ENCODE measurements at places on chromosomes 1 and 21.

DNA sequence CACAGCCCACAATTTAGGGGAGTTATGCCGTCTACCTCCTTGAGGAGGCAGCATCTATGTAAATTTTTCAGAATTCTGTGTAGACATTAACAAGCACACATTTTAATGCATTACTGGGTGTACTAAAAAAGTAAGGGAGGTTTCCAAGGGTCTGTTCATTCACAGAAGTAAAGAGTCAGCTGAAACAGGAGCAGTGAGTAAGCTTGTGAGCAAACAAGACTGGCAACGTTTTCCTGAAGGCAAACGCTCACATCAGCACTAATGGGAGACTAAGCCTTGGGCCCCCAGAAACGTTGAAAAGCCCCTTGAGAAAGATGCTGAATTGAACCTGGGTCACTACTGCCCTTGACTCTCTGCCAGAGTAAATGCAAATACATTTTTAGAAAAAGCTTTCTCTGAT lies 25.7 kb downstream of the RPRD2 start:
- no peak for DNase-seq

GRCh38 chr1:229040630-229041358 lies 230.1 kb upstream of the RAB4A start:
- no peak for DNase-seq

GRCh38 chr1:176211396-176212165 lies 4.5 kb upstream of the COP1 start:
- no peak for DNase-seq

GRCh38 chr1:11888206-11888876 lies 29.6 kb upstream of the NPPB start:
- DNase-seq: no peak

DNA sequence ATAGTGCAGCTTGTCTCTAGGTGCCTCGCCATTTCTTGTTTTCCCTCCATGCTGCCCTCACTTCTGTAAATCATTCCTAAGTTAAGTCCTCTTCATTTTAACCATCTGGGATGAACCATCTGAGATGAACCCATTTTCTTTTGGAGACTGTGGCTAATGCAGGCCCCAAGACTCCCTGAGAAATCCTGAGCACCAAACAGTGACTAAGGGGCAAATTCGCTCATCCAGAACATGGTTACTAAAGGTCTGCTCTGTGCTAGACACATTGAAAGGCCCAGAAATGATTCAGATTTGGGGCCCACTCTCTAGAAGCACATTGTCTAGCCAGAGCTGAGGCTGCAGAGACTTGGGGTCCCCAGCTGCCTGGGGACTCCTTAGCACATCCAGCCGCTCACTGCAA lies 151.9 kb upstream of the CTTNBP2NL start:
- no peak for DNase-seq

DNA sequence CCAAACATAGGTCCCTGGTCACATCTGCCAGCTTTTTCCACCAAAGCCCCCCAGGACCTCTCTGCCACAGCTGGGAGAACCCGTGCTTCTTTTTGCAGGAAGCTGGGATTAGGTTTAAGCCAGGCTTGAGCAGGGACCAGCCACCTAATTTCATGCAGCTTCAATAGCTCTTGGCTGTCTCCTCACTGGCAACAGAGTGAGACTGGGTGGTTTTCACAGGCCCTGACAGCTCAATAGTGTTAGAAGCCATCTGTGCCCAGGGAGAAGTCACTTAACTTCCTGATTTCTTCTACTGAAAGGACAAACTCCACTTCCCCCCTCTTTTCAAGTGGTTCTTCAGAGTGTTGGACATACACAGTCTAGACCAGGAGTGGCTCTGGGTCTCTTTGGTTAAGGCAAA lies 20.4 kb upstream of the SRSF4 start:
- DNase-seq: no peak

DNA sequence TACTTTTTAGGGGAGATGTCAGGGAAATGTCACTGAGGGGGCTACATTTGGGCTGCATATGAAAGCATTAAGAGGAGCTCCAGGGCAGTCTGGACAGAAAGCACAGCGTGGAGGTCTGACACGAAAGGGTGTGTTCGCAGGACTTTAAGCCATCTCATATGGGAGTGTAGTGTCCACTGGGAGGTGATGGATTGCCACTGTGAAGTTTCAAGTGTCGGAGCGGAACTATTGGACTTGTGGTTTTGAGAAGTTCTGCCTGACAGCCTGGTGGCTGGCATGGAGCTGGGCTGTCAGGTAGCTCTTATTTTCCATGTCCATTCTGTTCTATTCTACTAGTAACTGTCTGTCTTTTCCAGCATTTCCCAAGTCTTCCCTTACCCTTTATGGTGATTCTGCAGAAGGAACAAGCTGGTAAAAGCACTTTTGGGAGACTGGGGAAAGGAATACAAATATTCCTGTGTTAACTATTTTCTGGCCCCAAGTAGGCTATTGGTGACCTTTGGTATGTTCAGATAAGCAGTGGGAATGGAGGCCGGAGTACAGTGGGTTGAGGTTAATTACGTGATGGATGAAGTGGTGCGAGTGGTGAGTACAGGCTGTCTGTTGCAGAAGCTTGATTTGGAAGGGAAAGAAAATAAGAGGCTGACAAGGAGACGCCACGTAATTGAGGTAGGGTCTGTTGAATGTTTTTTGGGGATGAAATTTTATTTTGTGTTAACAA lies 19.3 kb downstream of the B3GALT5 start:
- no peak for DNase-seq

DNA sequence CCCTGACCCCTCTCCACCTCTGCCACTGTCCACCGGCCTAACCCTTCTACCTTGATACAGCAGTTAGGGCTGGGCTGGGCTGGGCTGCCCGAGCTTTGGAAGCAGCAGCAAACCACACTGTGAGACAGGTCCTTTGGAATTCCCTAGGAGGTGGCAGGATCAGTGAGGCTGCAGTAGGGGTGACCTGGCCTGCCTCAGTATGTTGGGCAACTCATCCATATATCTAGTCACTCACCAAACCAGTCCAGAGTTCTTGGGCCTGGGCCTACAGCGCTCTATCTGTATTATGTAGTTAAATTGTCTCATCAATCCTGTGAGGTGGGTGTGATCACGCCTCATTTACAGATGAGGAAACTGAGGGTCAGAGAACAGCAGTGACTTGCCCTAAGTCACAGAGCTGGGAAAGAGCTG lies 13.3 kb upstream of the SYNC start:
- DNase-seq: no peak

DNA sequence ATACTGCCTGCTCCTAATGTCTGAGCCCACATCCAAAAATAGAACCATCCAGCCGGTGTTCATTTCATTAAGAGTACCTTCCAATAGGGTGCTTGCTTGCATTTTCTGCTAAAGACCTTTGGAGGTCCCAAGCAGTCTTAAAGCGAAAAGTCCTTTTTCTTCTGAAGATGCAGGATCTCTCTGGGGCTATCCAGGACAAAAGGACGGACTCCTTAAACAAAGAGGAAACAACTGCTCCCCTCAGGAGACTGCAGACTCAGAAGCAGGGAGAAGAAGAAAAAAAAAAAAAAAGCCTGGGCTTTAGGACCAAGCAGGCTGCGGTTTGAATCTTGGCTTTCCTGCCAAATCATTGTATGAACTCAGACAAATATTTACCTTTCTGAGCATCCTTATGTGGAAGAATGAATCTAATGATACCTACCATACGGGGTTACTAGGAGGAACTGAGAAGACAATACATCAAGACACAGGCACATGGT lies 204.0 kb downstream of the PLPP3 start:
- no peak for DNase-seq

DNA sequence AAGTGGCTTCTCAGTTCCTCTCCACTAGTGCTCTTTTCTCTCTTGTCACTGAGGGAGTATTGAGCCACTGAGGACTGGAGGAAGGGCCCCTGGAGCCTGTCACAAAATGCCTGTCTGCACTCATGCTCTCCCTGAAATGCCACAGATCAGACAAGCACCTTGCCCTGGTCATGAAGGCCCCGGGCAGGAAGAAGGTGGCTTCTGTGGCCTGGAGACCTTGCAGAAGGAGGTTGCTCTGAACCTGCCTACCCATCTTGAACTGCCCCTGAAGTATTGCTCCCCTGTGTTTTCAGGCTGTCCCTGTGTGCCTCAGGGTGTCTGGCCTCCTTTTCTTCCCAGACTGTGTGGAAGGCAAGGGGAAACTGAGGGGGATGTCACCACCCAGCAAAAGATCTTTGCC lies 3.1 kb downstream of the PKP1 start:
- DNase-seq: no peak

DNA sequence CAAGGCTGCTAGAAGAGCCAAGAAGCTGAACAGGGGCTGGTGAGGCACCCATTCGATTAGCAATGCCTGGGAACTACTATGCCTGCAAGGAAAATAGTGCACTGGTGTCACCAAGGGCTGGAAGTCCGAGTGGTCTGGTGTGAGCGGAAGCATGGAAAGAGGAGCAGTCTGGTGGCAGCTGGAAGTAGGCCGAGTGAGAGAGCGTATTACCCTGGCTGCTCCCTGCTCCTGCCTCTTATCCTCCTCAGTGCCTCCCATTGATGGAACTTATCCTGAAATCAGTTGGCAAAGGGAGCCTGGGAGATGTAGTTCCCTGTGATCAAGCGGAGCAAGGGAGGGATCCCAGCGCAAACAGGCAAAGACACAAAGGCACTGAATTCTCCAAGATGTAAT lies 9.6 kb downstream of the SMAP2 start:
- DNase-seq: no peak

- DNase-seq: peak; percentile 24
These were observed 11.7 kb upstream of the EPHA2 start for GRCh38 chr1:16167331-16168143.

DNA sequence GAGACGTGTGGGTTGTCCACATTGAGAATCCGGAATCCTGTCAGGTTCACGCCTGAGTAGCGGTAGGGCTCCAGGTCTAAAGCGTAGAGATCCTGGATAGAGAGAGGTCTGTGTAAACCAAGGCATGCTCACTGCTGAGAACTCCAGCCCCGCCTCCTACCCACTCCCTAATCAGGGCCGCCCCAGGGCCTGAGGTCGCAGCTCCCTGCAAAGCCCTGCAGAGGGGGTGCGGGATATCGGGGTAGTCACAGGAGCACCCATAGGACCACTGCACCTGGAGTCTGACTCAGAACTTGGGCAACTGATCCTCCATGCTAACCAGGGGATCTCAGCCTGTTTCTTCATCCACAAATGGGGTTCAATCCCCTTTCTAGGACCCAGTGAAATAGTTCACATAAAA lies 174.4 kb downstream of the GRIK3 start:
- no peak for DNase-seq

DNA sequence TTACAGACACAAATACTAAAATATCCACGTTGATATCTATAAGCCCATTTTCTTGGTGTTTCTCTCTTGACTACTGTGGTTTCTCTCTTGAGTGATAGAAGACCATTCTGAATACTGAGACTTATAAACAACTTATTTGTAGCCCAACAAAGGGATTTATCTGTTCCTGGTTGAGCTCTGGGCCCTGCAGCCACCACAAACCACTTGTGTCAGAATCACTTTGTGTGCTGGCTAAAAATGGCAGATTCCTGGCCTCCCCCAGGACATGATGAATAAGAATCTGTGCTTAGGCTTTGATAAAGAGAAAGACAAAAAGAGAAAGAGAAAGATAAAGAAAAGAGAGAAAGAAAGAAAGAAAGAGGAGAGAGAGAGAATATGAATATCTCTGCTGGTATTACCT lies 18.9 kb upstream of the MCOLN2 start:
- no peak for DNase-seq

DNA sequence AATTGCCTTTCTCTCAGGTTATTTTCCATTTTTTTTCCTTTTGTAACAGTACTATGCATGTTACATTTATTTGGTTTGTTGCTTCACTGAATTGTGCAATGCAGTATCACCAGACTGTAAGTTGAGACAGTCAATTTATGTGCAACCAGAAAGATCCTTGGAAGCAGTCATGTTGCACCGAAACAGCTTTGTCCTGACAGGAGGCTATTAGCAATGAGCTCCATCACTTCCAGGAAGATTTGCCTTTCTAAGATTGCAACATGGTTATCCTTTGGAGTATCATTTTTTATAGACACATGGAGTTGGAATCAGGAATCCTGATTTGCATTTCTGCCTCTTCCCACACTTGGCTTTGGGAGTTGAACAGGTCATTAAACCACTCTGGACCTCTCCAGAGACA lies 84.5 kb upstream of the ST6GALNAC5 start:
- DNase-seq: no peak

DNA sequence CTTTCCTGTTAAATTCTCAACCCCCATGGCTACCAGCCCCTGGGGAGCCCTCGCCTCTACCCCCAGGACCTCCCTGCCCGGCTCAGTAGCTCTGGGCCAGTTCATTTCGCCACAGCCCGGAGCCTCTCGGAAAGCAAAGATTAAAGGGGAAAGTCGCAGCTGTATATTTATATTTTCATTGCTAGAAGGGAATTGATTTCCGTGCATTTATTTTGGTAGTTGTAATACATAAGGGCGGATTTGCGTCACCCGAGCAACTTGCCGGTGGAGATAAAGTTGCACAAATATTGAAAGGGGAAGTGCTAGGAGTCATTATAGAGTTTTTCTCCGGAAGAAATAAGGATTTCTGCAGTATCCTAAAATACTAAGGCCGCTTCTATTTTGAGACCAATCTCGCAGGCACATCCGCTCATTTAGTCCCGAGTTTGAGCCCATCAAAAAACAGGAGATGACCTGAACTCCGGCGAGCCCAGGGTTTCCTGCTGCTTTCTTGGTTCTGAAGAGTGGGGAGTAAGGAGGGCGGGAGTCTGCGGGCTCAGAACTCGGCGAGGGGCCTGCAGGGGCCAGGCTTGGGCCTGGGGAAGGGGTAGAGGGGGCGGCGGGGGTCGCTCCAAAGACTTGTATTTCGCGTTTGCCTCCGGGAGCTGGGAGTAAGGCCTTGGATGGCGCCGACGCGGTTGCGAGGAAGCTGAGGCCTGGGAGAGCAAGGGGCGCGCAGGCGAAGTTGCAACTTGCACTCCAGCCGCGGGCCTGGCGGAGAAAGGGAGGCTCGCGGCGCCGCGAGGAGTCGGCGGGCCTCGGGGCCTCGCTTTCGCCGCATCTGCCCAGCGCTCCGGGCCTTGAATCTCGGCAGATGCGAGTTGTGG lies 2.5 kb upstream of the HLX start:
- no peak for DNase-seq

- DNase-seq: no peak
These were observed 25.6 kb downstream of the LDLRAP1 start for GRCh38 chr1:25568834-25569596.

GRCh38 chr1:56963667-56964066 lies 2.1 kb downstream of the C8B start:
- DNase-seq: no peak

DNA sequence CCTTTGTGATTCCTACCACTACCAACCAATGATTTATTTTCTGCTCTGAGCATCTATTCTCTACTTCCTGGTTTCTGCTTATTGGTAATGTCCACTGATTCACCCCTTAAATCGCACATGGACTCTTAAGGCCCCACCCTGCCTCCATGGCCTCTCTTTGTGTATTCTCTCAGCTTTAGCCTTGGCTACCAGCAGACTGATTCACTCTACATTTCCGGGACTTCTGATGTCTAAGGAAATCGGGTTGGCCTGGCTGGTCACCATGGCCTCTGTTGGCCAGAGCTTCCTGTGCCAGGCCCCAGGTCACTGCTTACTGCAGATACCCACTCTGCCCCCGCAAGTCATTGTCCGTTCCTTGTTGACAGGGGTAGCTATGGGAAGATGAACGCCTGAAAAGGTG lies 40.9 kb downstream of the PDPN start:
- DNase-seq: no peak

DNA sequence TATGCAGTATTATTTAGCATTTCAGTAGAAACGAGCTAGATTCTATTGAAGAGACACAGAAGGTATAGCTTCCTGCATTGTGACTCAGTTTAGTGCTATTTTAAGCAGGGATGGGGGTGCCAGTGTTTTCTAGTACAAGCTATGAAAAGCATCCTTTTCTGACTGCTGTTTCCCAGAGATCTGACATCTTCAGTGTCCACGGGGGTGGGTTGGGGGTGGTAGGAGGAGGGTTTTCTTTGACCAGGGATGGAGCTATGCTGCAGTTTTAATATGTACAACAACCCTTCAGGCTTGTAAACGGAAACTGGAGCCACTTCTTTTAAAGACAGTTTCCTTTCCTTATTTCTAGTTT lies 2.7 kb upstream of the NEGR1 start:
- DNase-seq: no peak
